ENCODE measurements at places on chromosomes 12 and 14.
A peak's percentile ranks its signal among the peaks of the same experiment; 100 is the strongest.

DNA sequence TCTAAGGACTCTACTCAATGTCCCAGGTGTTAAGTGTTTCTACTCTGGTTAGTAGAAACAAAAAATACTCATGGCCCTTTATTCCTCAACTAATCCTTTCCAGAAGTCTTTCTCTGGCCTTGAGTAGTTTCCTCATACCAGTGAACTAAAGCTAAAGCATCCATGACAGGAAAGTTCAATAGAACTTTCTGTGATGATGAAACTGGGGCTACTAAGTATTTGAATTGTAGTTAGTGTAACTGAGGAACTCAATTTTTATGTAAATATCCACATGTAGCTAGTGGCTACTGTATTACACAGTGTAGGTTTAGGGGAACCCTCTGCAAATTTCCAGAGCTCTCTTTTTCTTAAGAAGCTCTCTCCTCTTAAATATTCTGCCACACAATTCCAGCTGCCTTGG is 63.7 kb downstream of the R3HDM2 start:
- DNase-seq: no peak

DNA sequence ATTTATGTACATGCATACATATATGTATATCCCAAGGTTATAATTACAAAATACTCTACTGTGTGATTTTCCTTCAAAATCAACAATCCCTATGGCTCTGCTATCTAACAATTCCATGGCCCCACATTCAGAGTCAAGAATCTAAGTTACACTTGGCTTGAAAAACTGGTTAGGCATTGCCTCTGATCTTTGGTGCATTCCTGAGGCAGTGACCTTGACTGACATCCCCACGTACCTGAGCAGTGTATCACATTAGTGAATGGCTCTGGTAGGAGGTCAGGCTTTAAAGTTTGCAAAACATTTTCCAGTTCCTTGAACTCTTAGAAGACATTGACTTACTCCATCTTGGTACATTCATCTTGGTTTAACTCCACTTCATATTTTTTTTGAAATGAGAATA is 8.5 kb upstream of the STON2 start:
- DNase-seq: no peak

- DNase-seq: no peak
Observed at GRCh38 chr12:63224396-63224795, 73.4 kb upstream of the AVPR1A start.

DNA sequence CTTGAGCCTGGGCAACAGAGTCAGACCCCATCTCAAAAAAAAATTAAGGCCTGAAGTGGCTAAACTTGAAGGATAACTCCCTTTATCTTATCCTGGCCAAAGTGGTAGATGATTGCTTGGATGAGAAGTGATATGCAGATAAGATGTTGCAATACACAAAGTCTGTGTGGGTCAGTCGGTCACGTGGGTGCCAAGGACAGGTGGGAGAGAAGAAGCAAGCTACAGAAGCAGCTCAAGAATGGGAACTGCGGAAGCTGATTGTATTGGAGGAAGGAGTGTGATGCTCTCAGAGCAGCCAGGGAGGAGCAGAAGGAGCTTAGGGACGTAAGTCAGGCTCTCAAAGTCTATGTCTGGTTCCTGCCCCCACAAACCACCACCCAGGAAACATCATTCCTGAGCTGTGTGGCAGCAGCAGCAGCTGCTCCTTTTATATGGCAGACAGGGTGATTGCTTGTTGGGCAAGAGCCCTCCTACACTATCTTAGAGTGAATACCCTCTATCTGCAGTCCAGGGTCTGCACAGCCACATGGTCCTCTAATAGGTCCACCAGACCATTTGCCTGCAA is 54.5 kb downstream of the ATP2A2 start:
- no peak for DNase-seq

- DNase-seq: no peak
Observed at GRCh38 chr14:99660006-99660566, 15.2 kb downstream of the HHIPL1 start.

DNA sequence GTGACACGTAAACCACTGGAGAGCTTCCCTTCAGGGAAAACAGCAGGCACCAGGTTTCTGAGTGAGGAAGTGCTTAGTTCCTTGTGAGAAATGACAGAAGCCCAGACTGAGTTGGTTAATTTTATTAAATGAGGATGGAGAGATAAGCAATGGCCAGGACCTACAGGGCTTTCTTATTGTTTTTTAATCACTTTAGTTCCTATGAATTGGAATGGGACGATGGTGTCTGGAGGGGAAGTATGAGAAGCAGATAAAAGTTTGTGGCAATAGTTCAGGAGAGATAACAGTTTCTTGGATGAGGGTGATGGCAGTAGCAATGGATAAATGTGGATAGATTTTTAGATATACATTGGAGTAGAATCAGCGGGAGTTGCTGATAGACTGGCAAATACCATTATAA is 86.5 kb upstream of the PTPRR start:
- DNase-seq: no peak

- no peak for DNase-seq
Observed at GRCh38 chr12:110244829-110245228, 36.2 kb upstream of the ATP2A2 start.

- peak; percentile 18 for DNase-seq
Observed at GRCh38 chr12:7959701-7960121, 23.7 kb upstream of the SLC2A3 start.

DNA sequence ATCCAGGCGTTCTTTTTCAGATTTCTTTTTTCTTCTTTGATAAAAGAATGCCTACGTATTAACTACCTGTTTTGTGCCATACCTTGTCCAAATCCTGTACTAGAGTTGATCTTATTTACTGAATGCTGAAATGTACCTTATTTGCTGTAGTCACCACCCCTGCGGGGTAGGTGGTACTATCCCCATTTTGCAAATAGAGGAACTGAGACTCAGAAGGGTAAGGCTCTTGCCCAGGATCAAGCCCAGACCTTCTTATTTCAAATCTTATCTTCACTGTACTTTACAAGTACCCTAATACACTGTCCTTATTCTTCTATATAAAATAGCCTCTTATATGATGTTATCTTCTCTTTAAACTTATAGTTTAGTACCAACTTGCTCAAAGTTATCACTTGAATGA is 206.5 kb downstream of the SLC41A2 start:
- DNase-seq: no peak

DNA sequence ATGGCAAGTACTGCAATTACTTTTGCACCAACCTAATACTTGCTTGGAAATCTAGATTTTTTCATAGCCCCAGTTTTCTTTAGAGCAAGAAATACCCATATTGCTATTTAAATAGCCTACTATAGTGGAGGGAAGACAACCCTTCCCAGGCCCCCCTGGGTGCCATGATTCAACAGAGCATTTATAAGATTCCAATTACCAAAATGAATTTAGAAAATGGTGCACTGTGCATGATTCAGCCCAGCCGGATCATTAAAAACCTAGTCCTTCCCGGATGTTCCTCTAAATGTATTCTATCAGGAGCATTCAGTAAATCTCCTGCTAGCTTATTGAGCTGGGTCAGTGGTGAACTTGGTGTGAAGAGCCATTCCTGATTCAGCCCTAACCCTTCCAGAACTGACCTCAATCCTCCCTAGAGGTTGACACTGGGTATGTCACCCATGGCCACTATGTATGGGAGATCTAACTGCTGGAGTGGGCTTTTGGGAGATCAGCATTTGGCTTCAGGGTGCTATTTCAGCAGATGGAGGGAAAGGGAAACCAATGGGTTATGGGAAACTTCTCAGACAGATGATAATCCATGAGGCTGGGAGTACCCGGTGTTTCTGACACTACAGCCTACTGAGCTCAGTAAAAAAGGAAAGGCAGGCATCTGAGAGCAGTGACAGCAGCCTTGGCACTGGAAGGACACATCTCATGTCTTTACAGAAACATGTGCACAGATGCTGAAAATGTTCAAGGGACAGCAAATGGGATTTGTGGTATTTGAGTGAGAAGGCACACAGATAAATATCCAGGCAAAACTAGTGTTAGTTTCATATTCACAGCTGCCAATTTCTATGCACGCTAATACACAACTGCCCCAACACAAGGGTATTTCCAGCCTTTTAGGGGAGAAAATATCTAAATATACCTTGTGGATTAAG is 258.9 kb downstream of the DPF3 start:
- no peak for DNase-seq

DNA sequence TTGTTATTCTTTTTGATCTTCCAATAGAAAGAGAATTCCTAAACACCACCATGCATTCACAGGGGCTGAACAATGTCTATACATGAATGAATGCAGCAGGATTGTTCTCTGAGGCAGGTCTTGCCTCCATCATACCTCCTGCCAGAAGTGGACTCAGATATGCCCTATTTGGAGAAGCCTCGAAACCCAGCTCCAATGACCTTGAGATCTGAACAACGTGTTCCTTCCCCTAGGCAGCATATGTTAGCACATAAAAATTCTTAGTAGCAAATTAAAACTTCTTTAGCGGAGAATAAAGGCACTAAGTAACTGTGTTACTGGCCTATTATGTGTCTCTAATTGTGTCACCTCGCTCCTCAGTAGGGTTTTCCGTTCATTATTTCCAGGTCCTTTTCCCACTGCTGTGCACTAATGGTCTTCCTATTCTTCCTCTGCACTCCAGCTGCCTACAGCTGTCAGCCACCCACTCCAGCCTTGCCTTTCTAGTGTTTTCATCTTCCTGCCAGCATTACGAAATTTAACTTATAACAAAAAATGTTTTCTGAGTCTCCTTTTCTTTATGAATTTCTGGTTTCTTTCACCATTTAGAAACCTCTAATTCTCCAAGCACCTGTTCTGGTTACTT is 62.6 kb upstream of the IGF1 start:
- DNase-seq: no peak

- no peak for DNase-seq
Observed at GRCh38 chr14:76462330-76462729, 86.4 kb downstream of the ESRRB start.

DNA sequence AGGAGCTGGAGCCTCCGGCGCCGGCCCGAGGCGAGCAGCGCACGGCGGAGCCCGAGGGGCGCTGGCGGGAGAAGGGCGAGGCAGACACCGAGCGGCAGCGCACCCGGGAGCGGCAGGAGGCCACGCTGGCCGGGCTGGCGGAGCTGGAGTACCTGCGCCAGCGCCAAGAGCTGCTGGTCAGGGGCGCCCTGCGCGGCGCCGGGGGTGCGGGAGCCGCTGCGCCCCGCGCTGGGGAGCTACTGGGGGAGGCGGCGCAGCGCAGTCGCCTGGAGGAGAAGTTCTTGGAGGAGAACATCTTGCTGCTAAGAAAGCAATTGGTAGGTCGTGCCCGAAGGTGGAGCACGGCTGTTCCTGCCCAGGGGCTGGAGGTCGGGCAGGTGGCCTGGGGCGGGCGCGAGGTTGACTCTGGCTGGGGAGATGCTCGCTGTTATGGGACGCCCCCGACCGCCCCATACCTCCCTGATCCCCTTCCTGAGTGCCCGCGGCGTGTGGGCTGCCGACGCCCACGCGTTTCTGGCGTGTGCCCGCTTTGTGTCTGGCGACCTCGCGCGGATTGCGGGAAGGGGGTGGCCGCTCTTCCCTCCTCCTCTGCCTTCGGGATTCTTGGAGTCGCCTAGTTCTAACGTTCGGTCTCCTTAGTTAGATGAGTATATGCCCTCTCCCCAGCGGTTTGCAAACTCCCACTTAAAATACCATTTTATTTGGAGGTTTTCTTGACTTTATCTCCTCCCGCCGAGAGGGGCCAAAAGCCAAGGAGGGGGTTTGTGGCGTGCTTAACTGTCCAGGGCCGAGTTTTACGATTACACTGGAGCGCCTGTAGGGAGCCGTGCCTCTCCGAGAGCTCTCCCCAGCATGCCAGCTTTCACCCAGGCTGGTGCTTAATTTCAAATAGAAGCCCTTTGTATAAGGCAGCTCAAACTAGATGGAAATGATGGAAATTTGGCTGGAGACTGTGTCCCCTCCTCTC is 752 bp downstream of the DACT1 start:
- peak; percentile 23 for DNase-seq

DNA sequence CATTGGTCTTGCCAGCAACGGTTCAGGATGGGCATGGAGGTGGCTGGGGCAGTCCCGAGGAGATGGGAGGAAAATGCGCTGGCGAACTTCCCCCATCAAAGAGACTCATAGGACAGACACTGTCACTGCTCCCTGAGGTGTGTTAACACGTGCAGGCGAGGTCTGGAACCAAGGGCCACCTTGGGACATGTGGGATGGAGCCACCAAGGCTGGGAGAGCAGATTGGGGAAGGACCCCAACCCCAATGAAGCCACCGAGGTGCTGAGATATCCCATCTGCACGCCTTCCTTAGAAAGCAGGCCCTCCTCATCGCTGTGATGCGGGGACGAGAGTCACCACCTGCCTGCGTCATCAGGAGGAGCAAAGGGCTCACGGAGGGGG is 16.9 kb upstream of the BEGAIN start:
- DNase-seq: no peak

DNA sequence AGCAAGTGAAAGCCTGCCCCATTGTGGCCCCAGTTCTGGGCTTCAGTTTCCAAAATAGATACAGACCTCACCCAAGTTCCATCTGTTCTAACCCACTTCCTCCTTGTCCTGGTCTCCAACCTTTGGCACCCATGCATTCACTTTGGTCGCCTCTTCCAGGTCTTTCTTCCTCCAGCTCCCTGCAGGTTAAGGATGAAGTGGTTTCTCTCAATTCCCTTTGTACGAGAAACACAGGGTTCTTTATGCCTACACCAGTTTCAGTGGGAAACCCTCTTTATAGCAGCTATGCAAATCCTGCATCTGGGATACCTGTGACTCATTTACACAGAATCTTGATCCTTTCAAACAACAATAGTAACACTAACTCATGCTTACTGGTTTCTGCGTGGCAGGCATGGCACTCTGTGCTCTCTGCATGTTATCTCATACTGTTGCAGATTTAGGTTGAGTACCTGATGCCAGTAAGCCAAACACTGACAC is 110.6 kb upstream of the AMIGO2 start:
- DNase-seq: no peak

DNA sequence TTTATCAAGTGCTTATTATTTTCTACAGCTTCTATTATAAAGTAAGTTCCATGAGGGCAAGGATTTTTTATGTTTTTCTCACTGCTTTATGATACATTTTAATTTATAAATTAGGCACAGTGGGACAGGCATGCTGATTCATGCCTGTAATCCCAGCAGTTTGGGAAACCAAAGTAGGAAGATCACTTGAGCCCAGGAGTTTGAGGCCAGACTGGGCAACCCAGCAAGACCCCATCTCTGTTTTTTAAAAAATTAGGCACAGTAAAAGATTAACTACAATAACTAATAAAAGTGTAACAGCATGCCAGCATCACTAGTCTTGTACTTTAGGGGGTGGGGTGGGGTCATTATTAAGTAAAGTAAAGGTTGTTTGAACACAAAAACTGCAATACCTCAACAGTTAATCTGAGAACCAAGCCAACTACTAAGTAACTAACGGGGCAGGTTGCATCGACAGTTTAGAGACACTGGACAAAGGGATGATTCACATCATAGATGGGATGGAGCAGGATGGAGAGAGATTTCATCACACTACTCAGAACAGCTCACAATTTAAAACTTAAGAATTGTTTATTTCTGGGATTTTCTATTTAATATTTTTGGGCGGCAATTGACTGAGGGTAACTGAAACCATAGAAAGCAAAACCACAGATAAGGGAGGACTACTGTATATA is 119.5 kb downstream of the PLEKHA5 start:
- DNase-seq: no peak

DNA sequence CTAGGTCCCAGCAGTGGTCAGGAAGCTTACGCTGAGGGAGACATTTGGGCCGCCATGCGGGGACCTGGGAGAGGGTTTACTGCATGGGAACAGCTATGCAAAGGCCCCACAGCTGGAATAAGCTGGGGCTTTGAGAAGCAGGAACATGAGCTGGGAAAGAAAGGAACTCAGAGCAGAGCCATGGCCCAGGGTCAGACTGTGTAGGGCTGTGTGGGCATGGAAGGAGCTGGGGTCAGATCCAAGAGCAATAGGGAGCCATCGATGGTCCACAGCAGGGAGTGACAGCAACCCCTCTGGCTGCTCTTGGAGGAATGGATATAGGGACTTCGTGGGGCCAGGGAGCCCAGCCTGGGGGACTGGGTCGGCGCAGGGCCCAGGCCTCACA is 151.6 kb downstream of the ADGRD1 start:
- no peak for DNase-seq

Data from stimulated activated CD4-positive, alpha-beta T cell treated with anti-CD3 and anti-CD28 coated beads, TNF-alpha, amount 100 ng/mL, for 4 hours (primary cell).